Epithelial cell of esophagus (primary cell): ENCODE measurements at places on chromosomes 4 and X.

GRCh38 chr4:3307486-3307885, 14.7 kb downstream of the RGS12 start:
- no peak for DNase-seq

DNA sequence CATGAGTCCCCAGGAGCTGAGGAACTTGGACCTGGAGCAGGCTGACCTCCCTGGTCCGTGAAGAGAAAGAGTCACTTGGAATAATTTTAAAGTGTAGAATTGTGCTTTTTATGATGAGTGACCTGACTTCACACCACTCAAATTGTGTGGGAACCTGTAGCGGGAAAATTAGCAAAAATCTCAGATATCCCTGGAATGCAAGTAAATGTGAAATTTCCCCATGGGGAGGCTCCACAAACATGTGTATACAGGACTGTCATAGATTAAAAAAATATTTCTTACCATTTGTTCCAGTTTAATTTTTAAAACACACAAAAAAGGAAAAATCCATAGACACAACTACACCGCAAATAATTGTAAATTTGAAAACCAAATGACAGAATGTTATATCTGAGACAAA, 1079.6 kb upstream of the PABPC4L start:
- no peak for DNase-seq

DNA sequence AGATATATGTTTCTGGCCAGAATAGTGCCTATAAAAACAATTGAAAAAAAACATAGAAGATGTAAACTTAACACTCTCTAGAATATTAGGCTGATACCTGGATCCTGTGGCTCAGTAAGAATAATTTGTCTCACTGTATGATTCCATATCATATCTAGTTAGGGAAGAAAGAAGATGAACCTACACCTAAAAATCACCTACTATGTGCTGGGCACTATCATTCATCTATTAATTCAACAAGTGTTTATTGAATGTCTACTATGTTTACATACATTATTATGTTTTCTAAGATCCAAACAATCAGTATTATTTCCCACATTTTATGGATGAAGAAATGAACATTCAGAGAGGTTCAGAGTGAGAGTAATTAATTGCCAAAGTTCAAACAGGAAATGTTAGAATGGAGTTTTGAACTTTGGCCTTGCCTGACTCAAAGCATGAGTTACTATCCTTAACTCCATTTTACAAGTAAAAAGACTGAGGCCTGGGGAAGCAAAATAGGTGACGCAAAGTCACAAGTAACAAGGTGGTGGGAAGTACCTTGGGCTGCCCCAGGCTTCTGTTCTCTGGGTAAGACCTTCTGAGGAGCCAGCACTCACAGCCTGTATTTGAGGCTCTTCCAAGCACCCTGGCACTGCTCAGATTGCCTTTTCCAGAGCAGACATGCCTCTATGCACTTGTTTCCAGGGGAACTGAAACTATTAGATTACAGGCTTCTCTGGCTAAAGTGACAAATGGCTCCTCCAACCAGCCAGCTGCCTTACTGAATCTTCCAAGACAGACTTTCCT, 111.1 kb upstream of the ACSL4 start:
- no peak for DNase-seq

- DNase-seq: peak; percentile 98
Measured at GRCh38 chr4:140308366-140309123, 64.9 kb upstream of the SCOC start.
